Activated CD8-positive, alpha-beta memory T cell treated with anti-CD3 and anti-CD28 coated beads, Interleukin-2, amount 50 U/mL, for 4 hours (primary cell): ENCODE measurements at places on chromosomes 3 and 15.

DNA sequence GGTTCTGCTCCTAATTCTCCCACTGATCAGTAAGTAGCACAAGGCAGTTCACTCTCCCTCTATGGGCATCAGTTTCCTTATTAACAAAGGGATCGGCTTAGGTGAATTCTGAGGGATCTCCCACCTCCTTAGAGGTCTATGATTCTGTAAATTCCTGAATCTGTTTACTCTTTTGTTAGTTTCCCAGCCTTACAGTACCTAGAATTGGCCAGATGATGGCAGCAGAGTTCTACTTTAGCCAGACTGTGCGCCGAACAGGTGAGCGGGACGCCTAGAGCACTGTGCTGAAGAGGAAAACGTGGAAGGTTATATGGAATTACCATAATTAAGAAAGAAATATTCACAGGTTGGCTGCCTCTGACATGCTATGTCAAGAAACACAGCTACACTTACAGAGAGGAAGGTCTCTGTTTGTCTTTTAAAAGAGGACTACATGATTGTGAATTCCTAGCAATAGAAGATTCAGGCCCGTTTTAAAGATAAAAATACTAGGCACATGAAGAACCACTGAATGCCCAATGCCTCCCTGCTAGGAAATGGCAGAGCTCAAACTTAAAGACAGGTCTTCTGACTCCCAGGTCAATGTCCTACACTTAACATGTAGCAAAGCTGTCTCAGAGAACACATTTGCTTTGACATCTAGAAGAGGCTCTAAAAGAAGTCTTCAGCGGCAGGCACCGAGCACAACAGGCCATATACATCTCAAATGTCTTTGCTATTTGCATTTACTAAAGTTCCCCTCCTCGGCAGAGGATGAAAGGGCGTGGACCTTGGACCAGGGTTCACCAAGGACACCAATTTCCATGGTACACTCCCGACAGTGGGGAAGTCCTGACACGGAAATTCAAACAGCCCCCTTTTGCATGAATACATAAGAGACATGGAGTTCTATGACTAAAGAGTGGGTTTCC lies 259.9 kb downstream of the FGF12 start:
- peak; percentile 41 for DNase-seq

DNA sequence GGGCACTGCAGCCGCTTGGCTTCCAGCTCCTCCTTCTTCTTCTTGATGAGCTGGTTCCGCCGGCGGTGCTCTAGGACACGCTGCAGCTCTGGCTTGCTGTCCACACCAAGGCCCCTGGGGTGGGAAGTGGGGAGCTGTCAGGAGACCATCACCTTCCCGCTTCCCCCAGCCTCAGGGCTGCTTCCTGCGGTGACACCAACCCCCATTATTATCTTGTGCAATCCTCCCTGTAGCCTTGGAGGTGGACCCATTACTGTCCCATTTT lies 10.0 kb downstream of the FAM107A start:
- no peak for DNase-seq

GRCh38 chr3:9168241-9168741 lies 81.2 kb downstream of the SRGAP3 start:
- no peak for DNase-seq

GRCh38 chr3:17157713-17158112 lies 273.0 kb downstream of the PLCL2 start:
- no peak for DNase-seq

DNA sequence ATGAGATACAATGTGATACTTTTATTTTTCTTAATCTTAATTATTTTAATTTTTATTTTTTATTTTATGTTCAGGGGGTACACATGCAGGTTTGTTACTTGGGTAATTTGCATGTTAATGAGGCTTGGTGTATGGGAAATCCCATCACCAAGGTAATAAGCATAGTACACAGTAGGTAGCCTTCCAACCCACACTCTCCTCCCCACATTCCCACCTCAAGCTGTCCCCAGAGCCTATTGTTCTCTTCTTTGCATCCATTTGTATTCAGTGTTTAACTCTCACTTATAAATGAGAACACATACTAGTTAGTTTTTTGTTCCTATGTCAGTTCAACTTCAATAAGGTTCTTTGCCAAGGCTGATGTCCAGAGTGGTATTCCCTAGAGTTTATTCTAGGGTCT lies 1375.4 kb downstream of the NSUN3 start:
- DNase-seq: no peak

GRCh38 chr3:37887062-37887461 lies 25.4 kb downstream of the CTDSPL start:
- DNase-seq: no peak
